SK-N-SH treated with all-trans-retinoic acid at 6 μM for 48 hours (cell line): ENCODE measurements at places on chromosomes 2 and 18.

- no peak for ATAC-seq
These were observed 73.8 kb downstream of the KIF5C start for GRCh38 chr2:148948868-148949267.

DNA sequence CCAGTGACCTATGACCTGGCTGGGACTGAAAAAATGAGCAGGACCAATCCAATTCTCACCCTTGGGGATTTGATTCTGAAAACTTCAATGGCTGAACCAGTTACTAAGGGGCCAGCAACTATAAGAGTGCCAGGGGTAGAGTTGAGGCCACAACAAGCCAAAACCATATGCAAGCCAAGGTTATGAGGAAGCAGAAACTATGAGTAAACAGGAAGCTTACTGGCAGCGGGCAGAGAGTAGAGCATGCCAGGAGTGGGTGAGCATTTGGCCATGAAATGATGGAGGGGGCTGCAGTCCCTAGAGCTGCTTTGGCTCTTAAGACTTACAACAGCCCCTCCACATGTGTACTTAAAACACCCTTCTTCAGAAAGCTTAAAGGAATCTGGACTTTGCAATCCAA is 82.4 kb downstream of the RBMS1 start:
- ATAC-seq, result peak; percentile 61

- no peak for ATAC-seq
These were observed 237.5 kb downstream of the PHLPP1 start for GRCh38 chr18:62952807-62953206.

DNA sequence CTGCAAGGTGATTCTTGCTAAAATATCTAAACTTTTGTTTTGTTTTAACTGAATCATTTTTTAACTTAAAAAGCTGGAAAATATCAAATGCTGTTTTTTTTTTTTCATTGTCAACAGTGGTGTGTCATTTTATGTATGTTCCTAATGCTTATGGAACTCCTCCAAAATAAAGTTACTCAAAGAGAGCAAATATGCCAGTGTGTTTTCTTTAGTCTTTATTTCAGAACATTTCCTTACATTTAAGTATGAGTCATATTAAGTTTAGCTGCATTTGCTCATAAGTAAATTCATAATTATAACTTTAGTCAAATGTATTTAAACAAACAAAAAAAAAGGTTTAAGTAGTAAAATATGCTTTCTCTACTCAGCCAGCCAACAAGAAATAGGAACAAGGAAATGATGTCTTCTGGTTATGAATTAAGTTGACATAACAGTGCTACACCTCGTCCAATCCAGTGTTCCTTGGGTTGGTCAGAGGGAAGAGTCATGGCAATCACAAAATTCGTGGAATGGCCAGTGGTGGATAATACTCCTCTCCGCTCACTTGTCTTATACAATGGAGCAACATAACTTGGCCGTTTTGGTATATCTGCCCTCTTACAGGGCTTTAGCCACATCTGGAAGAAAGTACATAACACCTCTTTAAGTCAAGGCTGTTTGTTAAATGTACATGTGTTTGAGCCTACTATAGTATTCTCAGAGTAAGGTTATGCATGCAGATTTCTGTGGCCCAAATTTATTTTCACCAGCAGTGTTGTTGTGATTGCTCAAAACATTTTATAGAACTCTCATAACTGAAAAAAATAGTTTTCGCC is 80.7 kb downstream of the SLC39A10 start:
- peak; percentile 49; the same call in 2 of the 3 replicates for ATAC-seq

GRCh38 chr2:200765139-200765951 is 46.4 kb upstream of the BZW1 start:
- peak; percentile 85 for ATAC-seq

DNA sequence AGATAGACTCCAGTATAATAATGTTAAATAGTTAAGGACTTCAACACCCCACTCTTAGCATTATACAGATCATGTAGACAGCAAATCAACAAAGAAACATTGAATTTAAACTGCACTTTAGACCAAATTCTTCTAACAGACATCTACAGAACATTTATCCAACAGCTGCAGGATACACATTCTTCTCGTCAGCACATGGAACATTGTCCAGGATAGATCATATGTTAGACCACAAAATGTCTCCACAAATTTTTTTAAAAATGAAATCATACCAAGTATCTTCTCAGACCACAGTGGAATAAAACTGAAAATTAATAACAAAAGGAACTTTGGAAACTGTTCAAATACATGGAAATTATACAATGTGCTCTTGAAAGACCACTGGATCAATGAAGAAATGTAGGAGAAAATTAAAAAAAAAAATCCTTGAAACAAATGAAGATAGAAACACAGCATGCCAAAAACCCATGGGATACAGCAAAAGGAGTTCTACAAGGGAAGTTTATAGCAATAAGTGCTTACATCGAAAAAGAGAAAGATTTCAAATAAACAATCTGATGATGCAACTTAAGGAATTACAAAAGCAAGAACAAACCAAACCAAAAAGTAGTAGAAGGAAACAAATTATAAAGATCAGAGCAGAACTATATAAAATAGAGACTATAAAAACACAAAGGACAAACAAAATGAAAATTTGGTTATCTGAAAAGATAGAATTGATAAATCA is 12.3 kb upstream of the SPP2 start:
- ATAC-seq, result no peak

GRCh38 chr18:57674891-57675290 is 53.3 kb upstream of the NARS1 start:
- ATAC-seq, result no peak

GRCh38 chr2:242011167-242011513 is 141.6 kb downstream of the RTP5 start:
- ATAC-seq, result peak; percentile 45

DNA sequence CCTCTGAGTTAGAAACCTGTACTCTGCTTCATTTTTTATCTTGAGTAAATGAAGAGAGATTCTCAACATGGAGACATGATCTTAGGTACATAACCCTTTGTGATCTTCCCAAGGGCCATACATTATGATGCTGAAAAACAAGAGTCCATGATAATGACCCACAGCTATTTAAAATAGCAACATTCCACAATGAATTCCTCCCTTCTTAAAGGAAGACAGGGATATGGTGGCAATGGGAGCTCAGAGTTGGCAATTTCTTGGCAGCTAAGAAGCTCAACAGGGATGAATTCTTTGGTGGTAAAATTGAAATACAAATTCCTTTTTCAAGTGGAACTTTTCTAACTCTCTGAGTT is 638.5 kb downstream of the CNTNAP5 start:
- ATAC-seq, result no peak

DNA sequence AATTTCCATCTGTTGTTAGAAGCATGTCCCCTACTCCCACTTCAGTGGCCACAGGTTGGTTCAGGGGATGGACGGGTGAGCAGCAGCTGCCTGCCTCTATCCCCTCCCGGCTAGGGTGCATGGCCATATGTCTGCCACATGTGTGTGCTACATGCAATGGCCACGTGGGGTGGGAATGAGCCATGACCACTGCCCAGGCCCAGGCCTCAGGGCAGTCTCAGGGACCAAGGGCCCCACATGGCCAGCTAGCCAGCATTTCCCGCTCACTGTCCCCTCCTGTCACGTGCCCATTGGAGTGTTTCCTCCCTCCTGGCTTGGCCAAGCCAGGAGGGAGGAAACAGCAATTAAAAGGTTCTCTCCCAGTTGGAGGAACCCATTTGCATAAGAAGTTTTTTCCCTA is 117.1 kb downstream of the KCNS3 start:
- no peak for ATAC-seq

- ATAC-seq, result peak; percentile 81
These were observed 105.6 kb downstream of the PRPF40A start for GRCh38 chr2:152611458-152612231.
